ENCODE measurements at places on chromosomes 1 and 21.

DNA sequence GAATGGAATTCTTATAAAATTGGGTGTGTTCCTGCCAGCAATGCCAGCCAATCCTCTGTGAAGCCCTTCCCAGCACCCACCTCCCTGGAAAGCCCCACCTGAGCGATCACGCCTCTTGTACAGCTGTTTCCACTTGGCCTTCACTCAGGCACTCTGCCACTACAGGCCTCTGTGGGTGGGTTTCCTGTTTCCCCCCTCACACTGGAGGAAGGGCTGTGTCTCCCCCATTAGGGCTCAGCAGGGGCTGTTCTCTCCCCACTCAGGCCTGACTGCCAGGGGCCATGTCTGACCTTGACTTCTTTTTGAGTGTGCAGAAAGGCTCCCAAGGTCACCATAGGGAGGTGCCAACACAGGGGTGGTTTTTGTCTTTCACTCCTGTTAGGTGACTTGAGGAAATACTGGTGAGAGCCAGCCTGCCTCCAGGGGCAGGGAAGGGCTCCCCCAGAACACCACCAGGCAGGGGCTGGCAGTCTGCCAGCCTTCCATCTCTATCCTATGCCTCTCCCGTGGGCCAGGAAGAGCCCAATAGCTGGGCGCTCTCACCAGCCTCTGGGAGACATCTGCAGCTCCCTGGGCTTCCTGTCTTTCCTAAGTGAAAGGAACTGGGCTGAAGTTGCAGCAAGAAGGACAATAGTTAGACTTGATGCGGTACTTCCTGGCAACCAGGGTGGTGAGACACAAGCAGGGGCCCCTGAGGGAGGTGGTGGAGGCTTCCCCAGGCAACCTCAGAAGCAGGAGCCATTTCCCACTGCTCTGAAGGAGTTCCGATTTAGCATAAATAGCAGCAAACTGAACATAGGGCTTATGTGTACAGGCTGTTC, 49.1 kb downstream of the ELK4 start:
- DNase-seq: no peak

DNA sequence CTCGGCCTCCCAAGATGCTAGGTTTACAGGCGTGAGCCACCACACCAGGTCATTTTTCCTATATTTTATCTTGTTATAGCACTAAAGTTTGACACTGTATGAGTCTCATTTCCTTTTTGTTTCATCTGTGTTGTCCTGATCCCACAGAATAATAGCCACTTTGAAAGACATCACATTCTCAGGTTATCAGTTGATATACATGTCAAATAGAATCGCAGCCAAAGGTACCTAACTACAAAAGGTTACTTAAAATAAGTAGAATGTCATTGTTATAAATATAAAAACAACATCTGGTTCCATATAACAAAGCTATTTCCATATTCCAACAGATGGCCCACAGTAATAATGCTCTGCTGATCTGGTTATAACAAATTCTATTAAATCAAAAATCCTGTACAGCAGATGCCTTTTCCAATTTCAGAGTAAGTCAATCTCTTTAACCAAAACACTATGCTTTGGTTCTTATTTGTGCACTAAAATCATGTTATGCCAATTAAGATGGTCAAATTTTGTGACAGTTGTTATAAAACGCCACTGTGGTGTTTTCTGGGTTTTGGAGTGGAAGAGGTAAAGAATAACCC, 6.0 kb downstream of the FOXJ3 start:
- no peak for DNase-seq

DNA sequence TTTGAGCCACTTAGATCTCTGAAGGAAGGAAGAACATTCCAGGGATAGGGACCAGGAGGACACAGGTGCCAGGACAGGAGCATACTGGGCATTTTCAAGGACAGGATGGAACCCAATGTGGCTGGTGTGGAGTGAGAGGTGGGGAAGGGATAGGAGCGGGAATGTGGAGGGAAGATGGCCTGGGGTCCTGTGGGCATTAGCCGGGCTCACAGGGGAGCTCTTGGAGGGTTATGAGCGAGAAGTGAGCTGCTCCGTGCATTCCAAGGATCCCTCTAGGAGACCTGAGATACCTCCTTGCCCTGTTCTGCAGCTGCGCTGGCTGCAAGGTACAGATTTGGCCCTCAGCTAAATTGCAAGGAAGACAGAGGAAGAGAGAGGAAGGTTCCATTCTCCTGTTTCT, 87.5 kb downstream of the IER5 start:
- no peak for DNase-seq

GRCh38 chr1:225253173-225253572, 174.7 kb downstream of the LBR start:
- no peak for DNase-seq

GRCh38 chr1:77063118-77063517, 156.1 kb downstream of the PIGK start:
- DNase-seq: no peak

GRCh38 chr1:31405578-31406245, 7.3 kb upstream of the SERINC2 start:
- DNase-seq: no peak

GRCh38 chr1:103107741-103108375, 464 bp downstream of the COL11A1 start:
- no peak for DNase-seq

- no peak for DNase-seq
Observed at GRCh38 chr1:166083887-166084286, 82.9 kb downstream of the FAM78B start.

DNA sequence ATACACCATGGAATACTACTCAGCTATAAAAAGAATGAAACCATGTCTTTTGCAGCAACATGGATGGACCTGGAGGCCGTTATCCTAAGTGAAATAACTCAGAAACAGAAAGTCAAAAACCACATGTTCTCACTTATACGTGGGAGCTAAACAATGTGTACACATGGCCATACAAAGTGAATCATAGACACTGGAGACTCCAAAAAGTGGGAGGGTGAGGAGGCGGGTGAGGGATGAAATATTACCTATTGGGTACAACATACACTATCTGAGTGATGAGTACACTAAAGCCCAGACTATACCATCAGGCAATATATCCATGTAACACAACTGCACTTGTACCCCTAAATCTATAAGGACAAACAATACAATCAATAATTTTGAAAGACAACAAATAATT, 39.5 kb upstream of the FAM20B start:
- no peak for DNase-seq

- DNase-seq: no peak
Observed at GRCh38 chr1:184647471-184647870, 107.2 kb downstream of the EDEM3 start.

GRCh38 chr1:185070051-185070450, 24.7 kb downstream of the RNF2 start:
- no peak for DNase-seq

- no peak for DNase-seq
Observed at GRCh38 chr21:32137931-32138330, 140.9 kb downstream of the MIS18A start.

GRCh38 chr21:39444421-39445180, 977 bp downstream of the LCA5L start:
- no peak for DNase-seq

- DNase-seq: no peak
Observed at GRCh38 chr1:70840260-70840953, 207.2 kb downstream of the PTGER3 start.

GRCh38 chr1:51622455-51622913, 5.6 kb downstream of the OSBPL9 start:
- DNase-seq: peak; percentile 15

DNA sequence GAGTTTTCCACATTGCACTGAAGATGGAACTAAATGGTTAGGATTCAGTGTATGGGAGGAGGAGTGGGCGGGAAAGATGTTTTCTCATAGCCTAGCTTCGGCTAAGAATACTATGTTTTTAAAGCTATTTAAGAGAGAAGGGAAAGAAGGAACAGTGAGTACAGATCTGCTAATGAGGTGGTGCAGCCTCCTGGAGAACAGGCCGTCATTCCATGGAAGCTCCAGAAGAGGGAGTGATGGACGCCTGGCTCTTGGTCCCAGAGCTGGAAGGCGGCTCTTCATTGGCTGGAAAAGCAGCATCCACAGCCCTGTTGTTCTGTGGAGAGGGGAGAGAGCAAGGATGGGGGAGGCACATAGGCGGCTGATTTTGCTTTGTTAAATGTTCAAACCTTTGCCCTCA, 6.9 kb downstream of the CAMK1G start:
- DNase-seq: no peak

DNA sequence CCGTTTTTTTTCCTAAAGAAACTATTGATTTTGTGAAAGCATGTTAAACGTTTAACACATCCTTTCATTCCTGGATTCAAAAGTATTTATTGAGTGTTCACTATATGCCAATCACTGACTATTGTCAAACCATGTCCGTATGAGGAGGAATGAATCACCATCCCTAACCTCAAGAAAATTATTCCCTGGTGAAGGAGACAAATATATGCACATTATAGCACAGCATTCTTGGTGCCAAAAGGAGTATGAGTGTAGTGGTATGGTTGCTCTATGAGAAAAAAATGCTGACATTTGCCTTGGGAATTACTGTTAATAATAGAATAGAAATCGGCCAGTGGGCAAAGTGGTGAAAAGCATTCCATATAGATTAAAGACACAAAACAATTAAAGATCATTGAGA, 1390.1 kb downstream of the MRPL39 start:
- DNase-seq: no peak

GRCh38 chr1:201108614-201109013, 3.6 kb downstream of the CACNA1S start:
- no peak for DNase-seq

DNA sequence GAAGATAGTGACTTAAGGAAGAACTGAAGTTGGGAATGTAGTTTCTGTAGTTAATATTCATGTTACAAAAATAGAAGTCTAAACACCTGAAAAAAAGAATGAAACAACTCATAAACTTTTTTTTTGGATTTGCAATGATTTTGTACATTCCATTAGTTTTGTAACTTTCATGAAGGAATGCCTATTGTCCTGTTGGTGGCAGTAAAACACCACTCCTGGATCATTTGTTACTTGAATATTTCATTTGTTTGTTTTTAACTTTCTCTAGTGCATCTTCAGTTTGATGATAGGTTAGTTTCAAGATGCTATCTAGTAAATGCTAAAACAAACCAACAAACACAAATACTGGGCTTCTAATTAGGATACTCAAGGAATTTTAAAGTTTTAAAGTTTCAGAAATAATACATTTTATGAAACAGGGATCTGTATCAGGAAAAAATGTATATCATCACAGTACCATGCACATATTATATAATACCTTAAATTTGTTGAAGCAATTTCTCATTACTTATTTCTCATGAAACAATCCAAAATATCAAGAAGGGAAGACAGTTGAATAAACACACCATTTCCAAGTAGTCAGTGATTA, 229.7 kb upstream of the CACYBP start:
- no peak for DNase-seq

- DNase-seq: no peak
Observed at GRCh38 chr1:50424045-50424883, 1.0 kb upstream of the DMRTA2 start.

- no peak for DNase-seq
Observed at GRCh38 chr1:115544131-115544530, 97.6 kb upstream of the VANGL1 start.

DNA sequence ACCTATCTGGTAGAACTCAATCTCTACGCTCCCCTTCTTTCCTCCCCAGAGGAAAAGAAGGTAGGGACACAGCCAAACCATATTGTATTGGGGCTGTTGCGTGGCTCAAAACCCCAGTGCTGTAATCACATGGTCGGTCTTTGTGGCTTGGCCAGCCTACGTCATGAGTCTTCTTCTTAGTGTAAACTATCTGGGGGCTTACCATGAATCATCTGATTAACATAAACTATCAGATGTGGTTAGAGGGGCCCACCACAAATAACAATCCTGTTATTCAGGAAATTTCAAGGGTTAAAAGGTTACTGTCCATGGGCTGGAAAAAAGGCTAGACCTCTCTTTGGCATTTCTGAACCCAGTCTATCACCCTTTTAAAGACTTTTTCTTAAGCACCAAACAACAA, 49.5 kb upstream of the GPR52 start:
- no peak for DNase-seq

DNA sequence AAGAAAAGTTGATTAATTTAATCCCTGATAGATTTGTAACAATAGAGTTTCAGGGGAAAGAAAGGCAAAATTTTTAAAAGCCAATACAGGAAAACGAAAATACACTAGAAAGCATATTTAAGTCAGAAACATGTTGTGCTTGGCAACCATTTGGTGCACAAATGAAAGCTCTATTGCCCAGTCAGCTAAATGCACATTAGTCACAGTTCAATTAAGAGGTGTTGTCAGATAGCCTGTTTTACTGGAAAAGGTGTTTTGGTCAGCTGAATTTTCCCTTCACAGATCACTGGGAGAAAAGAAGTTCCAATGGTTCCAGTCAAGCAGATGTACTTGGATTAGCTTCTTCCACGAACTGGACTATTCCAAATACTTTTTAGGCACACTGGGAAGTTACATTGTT, 25.4 kb downstream of the RGS4 start:
- no peak for DNase-seq

GRCh38 chr1:235079443-235080296, 49.0 kb downstream of the TOMM20 start:
- DNase-seq: no peak

- no peak for DNase-seq
Observed at GRCh38 chr21:41016472-41016871, 151.5 kb upstream of the BACE2 start.

DNA sequence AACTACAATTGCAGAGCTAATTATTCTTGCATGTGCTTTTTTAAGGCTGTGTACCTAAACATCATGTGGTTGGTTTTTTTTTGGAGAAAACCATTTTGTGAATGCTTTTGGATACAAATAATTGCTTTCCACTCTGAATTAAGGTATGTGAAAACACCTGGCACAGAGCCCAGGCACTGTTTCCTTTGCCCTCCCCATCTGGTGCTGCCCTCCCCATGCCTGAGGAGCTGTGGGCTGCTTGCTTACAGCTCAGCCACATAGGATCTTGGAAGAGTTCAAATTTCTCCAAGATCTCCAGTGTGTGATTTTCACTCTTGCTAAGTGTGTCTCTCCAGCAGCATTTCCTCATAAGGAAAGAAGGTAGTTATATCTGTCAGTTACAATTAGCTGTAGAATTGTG, 27.8 kb downstream of the DNM3 start:
- DNase-seq: no peak

DNA sequence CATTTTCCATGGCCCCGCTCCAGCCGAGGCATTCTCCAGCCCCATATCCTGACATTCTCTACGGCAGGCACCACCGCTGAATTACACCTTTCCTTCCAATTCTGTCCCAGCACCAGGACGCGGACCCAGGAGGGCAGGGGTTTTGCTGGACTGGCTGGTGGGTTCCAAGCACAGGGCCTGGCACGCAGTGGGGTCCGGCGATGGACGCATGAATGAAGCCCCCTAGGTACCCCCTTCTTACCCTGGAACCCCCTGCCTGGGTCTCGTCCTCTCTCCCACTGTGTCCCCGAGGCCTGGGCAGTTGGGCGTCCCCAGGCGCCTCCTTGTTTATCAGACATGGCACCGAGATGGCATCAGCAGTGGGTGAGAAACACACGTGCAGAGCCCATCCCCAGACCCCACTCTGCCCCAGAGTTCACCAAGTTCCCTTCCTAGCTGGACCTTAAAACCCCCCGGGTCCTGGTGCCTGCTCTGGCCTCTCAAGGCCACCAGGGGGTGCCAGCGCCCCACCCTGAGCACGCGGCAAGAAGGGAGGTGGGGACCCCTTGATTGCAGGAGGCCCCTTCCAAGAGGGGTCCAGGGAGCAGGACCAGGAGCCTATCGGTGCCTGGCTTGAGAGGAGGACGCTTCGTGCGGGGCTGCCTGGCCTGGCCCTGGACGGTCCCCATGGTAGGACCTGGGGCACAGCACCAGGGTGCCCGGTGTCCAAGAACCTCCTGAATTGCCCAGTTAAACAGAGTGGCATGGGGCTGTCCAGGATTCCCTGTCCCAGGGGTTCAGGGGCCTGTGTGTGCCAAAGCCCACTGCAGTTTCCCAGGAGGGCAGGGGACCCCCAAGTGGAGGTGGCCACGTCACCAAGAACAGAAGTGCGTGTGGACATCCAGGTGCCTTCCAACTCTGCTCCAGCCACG, 46.1 kb downstream of the MEGF6 start:
- peak; percentile 27 for DNase-seq

Measured in hypothalamus (tissue), 51 donors.